ENCODE measurements at places on chromosomes 3 and 15. TPM values are rescaled to one million over a fixed set of nuclear protein-coding genes. Genes with fewer than 3 reads are reported as not detected.

DNA sequence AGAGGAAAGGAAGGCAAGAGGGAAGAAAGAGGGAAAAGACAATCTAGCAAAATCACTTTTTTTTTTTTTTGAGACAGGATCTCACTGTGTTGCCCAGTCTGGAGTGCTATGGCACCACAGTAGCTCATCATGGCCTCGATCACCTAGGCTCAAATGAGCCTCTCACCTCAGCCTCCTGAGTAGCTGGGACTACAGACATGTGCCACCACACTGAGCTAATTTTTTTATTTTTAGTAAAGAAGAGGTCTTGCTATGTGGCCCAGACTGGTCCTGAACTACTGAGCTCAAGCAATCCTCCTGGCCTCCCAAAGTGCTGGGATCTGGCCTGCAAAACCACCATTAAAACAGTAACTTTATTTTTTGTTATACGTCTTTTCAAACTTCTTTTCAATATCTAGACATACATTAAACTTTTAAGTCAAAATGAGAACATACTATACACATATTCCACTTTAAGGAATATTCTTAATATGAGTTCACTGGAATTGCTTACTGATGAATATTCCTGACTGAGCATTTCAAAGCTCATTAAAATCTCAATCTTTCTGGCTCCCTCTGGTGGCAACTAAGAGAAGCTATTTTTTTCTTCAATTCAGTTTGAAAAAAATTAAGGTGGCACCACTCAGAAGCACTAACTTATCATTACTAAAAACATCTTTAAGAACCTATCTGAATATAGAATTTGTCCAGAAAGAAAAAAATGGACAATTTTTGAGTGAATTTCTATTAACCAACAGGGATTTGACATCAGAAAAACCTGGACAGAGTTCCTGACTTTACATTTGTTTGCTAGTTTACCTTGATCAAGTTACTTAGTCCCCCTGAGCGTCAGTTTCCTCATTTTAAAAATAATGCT, 40.9 kb downstream of the UACA start:
- H3K27me3 ChIP-seq, result no peaks in the 10 kb centered on the region
- DNase-seq, result peak; percentile 20
- H3K36me3 ChIP-seq, result no peaks in the 10 kb centered on the region
- no peak overlapping the region for H3K4me3 ChIP-seq
- H3K27ac ChIP-seq, result no peak overlapping the region
- H3K4me1 ChIP-seq, result no peaks in the 10 kb centered on the region

- no peaks in the 10 kb centered on the region for H3K36me3 ChIP-seq
- H3K27ac ChIP-seq, result no peak overlapping the region
- no peaks in the 10 kb centered on the region for H3K4me1 ChIP-seq
- DNase-seq, result no peak
- peaks cover 9% of the 10 kb centered on the region for H3K27me3 ChIP-seq
Observed at GRCh38 chr3:128517648-128518047, 24.6 kb upstream of the GATA2 start.

ZNF774 gene
- 0.64 TPM for total RNA-seq

DNA sequence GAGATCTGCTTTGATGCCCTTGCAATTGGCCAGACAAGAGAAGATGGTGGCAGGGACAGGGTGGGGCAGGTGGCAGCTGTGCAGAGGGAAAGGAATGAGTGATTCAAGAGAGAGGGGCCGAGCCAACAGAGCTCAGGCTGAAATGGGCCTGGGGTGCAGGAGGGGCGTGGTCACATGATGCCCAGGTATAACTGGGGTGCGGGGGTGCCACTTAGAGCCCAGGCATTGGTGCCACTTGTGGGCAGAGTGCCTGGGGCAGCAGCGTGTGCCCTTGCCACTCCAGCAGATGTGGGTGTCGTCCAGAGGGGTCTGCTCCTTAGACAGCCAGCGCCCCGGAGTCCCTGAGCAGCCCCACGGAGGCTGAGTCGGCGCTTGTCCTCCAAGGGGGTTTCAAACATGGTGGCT, 88.7 kb downstream of the PLXNA1 start:
- no peak overlapping the region for H3K27ac ChIP-seq
- H3K36me3 ChIP-seq, result no peaks in the 10 kb centered on the region
- H3K27me3 ChIP-seq, result no peaks in the 10 kb centered on the region
- no peaks in the 10 kb centered on the region for H3K4me1 ChIP-seq
- DNase-seq, result no peak

- no peak for DNase-seq
- H3K27ac ChIP-seq, result no peak overlapping the region
- no peak overlapping the region for H3K4me3 ChIP-seq
- H3K4me1 ChIP-seq, result no peaks in the 10 kb centered on the region
- no peaks in the 10 kb centered on the region for H3K36me3 ChIP-seq
Observed at GRCh38 chr3:29892976-29893554, 612.2 kb downstream of the RBMS3 start.

- no peak overlapping the region for H3K27ac ChIP-seq
- no peak overlapping the region for H3K4me3 ChIP-seq
- H3K36me3 ChIP-seq, result no peaks in the 10 kb centered on the region
- H3K27me3 ChIP-seq, result no peaks in the 10 kb centered on the region
- H3K4me1 ChIP-seq, result no peaks in the 10 kb centered on the region
Observed at GRCh38 chr3:182519569-182519968, 273.7 kb upstream of the ATP11B start.

DNA sequence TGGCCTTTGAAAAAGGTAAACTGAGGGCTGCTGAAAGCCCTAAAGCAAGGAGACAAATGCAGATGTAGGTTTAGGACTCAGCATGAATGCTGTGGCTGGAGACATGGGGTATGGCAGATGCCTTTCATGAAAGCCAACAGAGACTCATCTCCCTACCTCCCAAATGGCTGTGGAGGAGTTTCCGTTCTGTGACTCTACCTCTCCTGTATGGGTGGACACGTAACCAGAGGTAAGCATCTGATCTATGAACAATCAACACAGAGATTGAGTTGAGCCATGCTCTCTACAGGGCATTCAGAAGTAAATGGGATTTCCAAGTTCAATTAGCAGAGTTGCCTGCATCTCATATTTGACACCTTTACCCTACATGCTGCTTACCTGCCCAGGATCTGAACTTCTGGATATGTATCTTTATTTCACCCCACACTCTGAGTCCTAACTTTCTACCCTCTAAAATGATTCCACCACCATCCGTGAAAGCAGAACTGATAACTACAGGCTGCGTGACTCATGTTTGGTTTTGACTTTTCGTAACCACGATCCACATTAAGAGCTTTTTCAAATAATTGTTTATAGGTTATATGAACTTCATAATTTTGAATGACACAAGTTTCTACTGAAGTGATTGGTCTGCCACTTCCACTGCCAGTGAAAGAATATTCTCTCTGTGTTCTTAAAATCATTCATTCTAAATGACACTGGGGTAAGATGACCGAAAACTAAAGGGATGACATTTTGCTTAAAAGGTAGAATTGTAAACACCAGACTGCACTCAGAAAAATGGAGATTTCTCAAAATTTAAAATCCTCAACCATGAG, 1058.7 kb downstream of the FHIT start:
- H3K27me3 ChIP-seq, result no peaks in the 10 kb centered on the region
- H3K4me1 ChIP-seq, result no peaks in the 10 kb centered on the region

All from CD8-positive, alpha-beta memory T cell (primary cell).